Esophagus muscularis mucosa (tissue), 4 donors: ENCODE measurements at places on chromosomes 5 and 9. TPM values are rescaled to one million over a fixed set of nuclear protein-coding genes. Genes with fewer than 3 reads are reported as not detected.

Gene QRFP
- total RNA-seq = not detected

Gene NPR2
- 29.5 TPM for total RNA-seq

Gene DMRT3
- not detected for total RNA-seq

GRCh38 chr5:76029739-76030138, 53.4 kb upstream of the SV2C start:
- DNase-seq = no peak

DNA sequence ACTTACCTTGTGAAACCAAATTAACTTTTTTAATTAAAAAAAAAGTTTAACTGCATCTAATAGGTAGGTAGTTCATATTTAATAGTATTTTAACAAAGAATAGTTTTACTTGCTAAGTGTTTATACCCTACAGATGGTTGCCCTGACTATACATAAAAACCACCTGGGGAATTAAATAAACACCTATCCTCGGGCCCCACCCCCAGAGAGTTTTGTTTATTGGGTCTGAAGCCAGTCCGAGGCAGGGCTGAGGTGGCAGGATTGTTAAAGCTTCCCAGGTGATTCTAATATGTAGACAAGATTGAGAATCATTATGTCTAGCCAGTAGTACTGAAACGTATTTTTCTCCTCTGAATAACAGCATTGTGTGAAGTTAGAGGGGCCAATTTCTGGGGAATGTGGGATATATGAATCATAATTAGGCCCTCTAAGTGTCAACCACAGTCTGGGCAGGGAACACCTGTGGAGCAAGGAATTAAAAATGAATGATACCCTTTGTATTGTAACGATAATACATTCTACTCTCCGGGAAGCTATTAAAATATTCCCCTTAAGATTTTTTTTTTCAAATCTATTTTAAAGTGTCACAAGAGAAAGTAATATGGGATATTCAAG, 5.6 kb upstream of the PAM start:
- DNase-seq = no peak

DNA sequence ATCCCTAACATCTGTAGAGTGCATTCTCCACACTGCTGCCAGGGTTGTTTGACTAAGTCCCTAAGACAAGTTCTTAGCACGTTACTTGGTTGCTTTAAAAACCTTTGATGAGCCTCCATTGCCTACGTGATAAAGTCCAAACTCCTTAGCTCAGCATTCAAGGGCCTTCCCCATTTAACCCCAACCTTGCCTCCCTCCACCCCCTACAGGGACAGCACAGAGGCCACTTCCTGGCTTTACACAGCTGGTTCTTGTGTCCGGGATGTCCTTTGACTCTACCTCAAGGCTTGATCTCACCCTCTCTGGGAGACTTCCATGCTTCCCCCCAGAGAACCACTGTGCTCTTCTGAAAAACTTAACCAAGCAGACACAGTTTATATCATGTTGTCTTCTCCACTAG, 29.4 kb downstream of the FAM240B start:
- no peak for DNase-seq

- DNase-seq = no peak
Observed at GRCh38 chr9:38437193-38437823, 13.1 kb upstream of the IGFBPL1 start.

Gene GCNT1
- 4.9 TPM for total RNA-seq

Gene HTR1A
- not detected for total RNA-seq

- no peak for DNase-seq
Observed at GRCh38 chr9:115162946-115163345, 45.0 kb upstream of the TNC start.

GRCh38 chr5:9545992-9546851, at the start of gene SEMA5A:
SEMA5A (minus strand) TSS chr5:9546075; CDS start chr5:9379946, 166,129 bp downstream.
- no peak for DNase-seq

DNA sequence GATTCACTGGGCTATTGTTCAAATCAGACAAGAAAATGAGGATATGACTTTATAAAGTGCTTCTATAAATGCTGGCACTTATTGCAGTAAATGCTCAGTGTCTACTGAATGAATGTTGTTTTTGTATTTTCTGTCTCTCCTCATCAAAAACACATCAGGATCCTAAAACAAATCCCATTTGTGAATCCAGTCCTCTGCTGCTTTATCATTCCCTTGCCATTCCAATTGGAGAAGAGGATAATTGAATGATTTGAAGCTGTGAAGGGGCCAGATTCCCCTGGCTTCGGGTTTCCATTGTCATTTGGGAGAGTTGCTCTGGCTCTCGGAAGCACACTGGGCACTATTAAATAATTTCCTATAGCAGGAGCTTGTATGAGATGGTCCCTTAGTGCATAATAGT, 666.8 kb downstream of the ACTL7B start:
- peak; percentile 45 for DNase-seq

Gene AK6
- 22.0 TPM for total RNA-seq
